ENCODE measurements at places on chromosomes 2 and 18. TPM values are rescaled to one million over a fixed set of nuclear protein-coding genes. Genes with fewer than 3 reads are reported as not detected.

Gene ATOH8
- total RNA-seq, result 0.22 TPM

Gene NT5DC4
- total RNA-seq, result not detected

Gene UGT1A9
- not detected for total RNA-seq

DNA sequence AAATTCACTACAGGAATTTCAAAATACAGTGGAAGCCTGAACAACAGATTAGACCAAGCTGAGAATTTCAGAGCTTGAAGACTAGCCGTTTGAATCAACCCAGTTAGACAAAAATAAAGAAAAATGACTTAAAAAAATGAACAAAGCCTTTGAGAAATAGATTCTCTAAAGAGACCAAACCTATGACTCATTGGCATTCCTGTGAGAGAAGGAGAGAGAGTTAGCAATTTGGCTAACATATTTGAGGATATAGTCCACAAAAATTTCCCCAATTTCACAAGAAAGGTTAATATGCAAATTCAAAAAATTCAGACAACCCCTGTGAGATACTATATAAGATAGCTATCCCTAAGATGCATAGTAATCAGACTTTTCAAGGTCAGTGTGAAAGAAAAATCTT, 78.0 kb downstream of the MYO3B start:
- no peak for DNase-seq

DNA sequence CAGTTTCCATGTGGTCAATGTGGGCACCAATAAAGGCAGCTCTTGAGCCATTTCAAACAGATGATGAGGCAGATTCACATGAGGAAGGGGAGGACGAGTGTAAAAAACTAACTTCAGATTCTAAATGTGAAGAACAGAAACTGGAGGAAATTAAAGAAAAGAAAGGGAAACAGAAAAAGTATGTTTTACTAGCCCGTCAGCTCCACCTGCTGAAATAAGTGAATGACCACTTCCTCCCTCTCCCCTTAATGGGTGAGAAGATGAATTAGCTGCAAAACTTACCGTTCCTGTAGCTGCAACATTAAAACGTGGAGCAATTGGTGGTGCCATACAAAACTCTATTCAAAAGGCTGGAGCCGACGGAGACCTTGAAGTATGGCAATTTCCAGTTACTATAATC, 203.5 kb downstream of the UXS1 start:
- no peak for DNase-seq

All from CD8-positive, alpha-beta T cell (primary cell).